ENCODE measurements at places on chromosomes 6 and 20.

GRCh38 chr20:1802385-1803060 is 92.7 kb upstream of the SIRPA start:
- DNase-seq, result no peak

DNA sequence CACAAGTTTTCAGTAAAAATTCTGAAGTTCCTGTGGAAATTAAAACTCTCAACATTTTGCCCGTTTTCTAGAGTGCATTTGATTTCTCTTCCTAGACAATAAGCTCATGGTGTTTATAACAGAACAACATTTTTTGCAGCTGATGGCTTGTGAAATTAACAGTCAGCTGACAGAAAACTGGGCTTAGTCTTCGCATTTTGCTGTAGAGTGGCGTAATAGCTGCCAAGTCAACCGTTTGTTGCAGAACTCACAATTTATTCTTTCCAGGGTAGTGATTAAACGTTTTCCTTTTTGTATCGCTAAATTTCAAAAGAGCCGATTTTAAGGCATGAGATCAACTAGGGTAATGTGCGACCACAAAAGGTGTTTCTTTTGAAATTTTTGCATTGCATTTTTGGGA is 1.4 kb downstream of the SPO11 start:
- DNase-seq, result no peak

DNA sequence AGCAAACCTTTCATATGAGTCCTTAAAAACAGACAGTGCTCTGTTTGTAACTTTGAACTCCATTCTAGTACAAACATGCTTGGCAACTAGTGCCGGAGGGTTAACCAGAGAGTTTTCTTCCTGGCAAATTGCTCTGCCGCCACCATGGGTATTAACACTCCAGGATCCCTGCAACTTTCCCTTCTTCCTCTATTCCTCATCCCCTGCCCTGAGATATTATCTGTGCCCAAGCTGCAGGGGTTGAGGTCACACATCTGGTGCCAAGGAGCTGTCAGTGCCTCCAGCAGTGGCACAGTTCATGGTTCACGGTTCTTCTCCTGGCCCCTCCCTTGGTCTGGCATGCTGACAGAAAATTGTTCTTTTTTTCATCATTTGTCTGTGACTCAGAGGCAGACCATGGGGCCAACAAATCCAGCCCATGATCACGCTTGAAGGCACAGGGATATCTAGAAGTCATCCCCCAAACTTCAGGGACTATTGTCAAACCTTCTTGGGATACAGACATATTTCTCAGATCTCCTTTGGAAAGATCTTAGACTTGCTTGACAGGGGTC is 77.5 kb downstream of the ATXN1 start:
- no peak for DNase-seq

DNA sequence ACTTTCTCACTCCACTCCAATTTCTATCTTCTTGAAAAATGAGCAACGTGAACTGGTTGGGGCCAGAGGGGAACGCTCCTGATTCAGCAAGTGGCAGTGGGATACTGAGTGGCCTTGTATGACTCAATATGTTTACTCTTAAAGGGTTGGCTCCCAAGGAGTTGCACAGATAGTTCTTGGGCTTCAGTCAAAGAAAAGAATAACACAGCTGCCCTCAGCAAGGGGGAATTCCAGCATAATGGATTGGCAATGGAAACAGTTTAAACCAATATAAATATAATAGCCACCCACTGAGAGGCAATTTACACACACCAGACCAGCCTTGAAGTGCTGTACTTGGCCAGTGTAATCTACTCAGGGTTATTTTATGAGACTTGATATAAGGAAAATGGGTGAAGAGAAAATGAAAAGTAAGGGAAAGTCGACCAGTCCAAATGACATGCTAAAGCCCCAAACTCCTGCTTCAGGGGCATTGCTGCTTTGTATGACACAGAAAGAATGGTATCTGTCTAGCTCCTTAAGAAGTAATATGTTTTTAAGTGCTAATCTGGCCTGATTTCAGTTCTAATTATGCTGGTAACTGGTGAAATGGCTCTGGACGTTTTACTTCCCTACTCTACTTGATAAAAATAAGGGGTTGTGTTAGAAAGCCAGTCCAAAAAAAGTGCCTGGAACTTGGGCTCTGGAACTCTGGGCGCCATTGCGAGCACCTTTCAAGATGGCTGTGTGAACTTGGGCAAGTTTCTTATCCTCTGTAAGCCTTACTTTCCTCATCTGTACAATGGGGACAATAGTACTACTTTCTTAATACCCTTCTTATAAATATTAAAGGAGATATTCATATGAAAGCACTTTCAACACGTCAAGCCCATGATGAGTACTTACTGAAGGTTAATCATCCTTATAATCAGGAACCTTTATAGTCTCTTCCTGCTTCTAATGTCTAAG is 712.9 kb upstream of the MAP3K7 start:
- DNase-seq, result no peak

DNA sequence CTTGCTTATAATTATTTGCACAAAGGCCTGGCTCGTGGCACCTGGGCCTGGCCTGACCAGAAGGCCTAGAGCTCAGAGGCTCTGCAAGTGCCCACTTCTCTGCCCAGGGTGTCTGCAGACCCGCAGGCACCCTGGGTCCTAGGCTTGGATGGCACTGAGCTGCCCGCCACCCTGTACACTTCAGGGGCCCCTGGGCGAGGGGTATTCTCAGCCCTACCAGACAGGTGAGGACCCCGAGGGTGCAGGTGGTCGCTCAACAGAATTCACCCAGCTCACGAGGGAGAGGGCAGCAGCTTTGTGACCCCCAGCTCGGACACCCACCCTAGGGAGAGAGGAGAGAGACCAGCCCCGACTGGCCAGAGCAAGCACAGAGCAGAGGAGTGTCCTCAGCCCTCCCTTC is 83.9 kb downstream of the RIPOR3 start:
- no peak for DNase-seq

- no peak for DNase-seq
These were observed 52.8 kb upstream of the SRSF6 start for GRCh38 chr20:43404878-43405277.

DNA sequence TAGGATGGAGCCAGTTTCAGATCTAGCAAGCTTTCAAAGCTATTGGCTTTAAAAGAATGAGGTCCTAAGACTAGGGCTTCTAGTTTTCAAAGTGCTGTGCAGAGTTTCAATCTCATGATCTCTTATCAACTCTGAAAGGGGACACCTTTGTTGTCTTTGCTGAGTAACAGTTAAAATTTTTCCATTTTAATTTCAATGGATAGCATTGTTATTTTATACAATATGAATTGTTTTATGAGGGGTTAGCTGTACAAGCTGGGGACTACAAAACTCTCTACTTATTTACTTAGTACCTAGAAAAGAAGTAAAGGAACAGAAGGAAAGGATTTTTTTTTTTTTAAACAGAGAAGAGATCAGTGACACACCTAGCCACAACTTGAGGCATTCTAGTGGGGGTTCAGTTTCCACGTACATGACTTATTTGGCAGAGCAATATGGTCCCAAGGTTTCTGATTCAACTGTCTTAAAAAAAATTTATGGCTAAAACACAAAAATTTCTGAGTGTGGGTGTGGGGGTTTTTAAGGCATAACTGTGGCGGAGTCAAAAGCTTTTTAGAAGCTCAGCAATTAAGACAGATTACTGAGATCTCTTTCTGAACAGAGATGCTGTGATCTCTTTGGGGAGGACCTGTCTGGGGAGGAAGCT is 46.1 kb upstream of the JAG1 start:
- no peak for DNase-seq

- DNase-seq, result no peak
These were observed 61.9 kb downstream of the ESR1 start for GRCh38 chr6:151869345-151869744.

- no peak for DNase-seq
These were observed 19.4 kb upstream of the CARMIL1 start for GRCh38 chr6:25259756-25260155.

DNA sequence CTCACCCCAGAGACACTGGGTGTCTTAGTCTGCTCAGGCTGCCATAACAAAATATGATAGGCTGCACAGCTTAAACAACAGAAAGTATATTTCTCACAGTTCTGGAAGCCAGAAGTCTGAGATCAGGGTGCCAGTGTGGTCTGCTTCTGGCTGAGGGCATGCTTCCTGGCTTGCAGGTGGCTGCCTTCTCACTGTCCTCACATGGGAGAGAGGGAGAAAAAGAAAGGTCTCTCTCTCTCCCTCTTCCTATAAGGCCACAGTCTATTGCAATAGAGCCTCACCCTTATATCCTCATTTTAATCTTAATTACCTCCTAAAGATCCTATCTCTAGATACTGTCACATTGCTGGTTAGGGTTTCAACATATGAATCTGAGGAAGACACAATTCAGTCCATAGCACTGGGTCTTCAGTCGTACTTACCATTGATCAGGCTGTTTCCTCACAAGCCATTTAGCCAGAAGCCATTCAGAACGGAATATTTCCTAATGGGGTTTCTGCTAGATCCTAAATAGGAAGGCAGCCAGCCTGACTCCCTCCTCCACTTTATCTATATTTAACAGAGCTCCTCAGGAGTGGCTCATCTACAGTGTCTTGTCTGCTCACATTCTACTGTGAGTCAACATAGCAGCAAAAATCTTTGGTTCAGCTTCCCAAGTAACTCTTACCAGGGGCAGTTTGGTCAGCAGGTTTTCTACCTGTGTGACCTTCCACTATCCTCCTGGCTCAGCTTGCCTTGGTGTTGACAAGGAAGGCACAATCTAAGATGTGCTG is 42.2 kb downstream of the CD164 start:
- DNase-seq, result no peak

DNA sequence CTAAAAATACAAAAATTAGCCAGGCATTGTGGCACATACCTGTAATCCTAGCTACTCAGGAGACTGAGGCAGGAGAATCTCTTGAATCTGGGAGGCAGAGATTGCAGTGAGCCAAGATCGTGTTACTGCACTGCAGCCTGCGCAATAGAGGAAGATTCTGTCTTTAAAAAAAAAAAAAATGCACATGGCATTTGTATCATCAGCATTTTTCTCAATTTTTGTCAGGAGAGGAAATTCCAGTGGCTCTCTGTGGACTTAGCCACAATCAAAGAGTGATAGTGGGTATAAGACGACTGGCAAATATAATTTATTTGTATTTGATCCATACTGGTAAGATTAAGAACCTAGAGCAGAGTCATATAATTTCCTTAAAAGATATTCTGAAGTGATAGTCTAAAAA is 28.6 kb downstream of the DEFB114 start:
- DNase-seq, result no peak

DNA sequence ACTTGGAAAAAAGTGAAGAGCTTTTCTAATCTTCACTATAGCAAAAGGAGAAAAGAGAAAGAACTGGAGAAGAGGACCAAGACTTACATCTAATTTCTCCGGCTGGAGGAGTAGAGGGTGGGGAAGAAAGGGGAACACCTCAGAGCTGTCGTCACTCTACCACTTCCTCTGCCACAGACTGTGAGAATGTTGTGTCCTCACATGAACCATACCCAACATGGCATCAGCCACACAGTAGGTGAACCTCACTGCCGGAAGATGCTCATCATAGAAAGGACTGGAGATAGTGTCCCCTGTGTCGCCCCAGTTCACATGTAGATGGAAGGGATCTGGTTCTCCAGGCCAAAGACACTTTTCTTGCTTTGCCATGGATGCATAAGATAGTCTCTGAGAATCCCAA is 604.4 kb upstream of the NOX3 start:
- peak; percentile 16 for DNase-seq

GRCh38 chr6:37376078-37376743 is 22.4 kb downstream of the RNF8 start:
- no peak for DNase-seq

DNA sequence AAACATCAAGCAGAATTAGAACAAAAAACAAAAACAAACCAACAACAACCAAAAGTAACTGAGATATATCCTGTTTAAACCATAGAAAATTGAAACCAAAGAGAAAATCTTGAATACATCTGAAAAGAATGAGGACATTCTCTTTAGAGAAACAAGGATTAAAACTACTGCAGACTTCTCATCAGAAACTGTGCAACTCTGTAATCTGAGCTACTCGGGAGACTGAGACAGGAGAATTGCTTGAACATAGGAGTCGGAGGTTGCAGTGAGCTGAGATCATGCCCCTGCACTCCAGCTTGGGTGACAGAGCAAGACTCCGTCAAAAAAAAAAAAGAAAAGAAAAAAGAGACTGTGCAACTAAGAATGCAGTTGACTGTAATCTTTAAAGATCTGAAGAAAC is 153.4 kb downstream of the SYNDIG1 start:
- no peak for DNase-seq

DNA sequence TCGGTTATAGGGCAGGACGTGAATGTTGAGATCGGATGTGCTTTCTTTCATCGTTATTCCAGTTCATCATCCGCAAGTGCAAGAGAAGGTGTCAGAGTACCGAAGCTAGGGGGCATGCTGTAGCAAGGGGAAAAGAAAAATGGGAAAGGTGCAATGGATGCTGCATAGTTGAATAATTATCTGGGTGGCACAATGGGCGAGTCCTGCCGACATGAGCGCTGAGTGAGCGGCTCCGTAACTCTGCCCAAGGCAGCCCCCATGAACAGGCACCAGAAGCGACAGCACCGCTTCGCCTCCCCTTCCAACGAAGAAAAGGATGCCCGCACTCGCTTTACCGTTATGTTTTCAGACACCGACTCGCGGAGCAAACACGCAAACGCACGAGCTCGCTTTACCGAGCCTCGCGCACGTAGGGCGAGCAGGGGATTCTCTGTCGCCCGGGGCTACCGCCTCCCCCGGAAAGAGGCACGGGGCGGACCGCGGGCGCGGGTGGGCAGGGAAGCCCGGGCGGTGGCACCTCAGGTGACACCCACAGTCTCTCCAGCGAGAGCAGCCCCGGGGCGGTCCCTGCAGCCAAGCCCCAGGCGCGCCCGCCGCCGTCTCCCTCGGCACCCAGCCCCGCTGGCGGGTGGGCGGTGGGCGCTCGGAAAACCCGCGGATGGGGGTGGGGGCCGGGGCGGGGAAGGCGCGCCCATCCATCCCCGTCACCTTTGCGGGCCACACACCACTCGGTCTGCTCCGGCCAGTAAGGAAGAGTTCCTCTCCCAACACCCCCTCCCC is 654 bp downstream of the WASF1 start:
- peak; percentile 77 for DNase-seq

- DNase-seq, result no peak
These were observed 2.3 kb upstream of the TOMM34 start for GRCh38 chr20:44962483-44962882.

GRCh38 chr20:10752206-10752605 is 78.4 kb upstream of the JAG1 start:
- DNase-seq, result no peak

DNA sequence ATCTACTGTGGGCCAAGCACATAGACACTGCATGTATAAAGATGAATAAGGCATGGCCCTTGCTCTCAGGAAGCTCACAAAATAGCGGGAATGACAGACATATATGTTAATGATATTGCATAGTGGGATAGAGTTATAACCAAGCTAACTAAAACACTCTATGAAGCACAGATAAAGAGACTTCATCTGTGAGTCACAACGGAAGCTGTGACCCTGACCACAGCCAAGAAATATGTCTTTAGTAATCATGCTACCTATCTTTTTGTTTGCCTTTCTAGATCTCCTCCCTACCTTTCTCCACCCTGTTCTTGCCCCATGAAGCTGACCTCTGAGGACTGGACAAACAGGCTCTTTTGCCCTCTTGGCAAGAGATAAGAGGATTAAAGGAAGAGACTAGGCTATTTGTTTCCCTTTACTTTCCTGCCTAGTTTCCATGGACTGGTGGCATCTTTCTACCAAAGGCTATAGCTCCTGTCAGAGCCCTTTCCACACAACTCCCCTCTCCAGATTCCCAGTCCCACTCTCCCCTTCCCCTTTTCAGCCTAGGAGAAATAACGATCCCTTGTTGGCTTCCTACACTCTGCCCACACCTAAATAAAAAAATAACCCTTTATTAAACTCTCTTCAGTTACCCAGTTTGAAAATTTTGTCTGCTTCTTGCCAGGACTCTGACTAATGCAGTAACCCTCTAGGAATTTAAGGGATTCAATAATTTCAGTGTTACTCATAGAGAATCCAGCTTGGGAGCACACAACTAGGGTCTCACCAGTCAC is 504.9 kb upstream of the MARCKS start:
- DNase-seq, result no peak

GRCh38 chr6:75612434-75612833 is 10.8 kb downstream of the SENP6 start:
- DNase-seq, result no peak
